ENCODE measurements at places on chromosomes 5 and 9.
A peak's percentile ranks its signal among the peaks of the same experiment; 100 is the strongest.

GRCh38 chr5:140319833-140320232, 16.9 kb upstream of the PFDN1 start:
- DNase-seq, result no peak

GRCh38 chr9:69122082-69122548, 52.0 kb upstream of the TJP2 start:
- peak; percentile 92 for DNase-seq

DNA sequence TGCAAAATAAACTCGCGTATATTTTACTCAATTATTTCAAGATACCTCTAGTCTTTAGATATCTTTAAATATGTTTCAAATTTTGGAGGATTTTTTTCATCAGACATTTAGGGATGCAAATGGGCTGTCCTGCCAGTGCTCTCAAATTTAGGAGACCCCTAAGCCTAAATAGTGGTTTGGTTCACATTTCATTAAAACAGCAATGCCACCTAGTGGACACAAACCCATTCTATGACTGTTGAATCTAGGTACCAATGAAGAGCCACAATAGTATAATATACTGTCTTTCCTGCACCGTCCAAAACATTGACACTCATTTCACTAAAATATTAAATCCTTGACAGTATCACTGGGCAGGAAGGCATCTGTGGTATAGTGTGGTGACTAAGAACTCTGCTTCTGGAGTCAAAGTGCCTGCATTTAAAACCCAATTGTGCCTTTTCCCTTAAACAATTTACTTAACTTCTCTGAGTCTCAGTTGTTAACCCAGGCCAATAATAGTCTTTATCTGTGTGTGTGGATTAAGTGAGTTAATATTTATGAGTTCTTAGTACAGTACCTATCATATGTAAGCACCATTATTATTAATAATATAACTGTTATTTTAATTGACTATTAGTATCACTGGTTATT, 148.0 kb downstream of the RORB start:
- DNase-seq, result no peak

DNA sequence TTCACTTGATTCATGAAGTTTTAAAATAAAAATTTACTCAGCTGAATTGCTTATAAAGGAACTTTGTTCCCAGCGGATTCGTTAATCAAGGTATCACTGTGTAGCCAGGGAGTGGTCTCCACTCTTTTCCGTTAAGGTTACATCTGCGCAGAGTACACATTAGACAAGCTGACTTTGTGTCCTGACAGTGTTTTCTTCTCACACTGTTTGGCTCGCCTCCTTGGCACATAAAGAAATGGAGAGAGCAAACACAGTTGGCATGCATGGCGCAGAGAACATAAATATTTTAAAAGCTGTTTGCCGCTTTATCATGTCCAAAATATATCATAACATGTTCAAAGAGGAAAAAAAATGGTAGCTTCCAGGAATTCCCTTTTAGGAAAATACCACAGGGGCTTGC, 153.2 kb downstream of the EDIL3 start:
- no peak for DNase-seq

GRCh38 chr9:78248635-78249034, 12.8 kb downstream of the CEP78 start:
- no peak for DNase-seq

- DNase-seq, result no peak
Observed at GRCh38 chr9:113669522-113670115, 206.1 kb downstream of the RGS3 start.

DNA sequence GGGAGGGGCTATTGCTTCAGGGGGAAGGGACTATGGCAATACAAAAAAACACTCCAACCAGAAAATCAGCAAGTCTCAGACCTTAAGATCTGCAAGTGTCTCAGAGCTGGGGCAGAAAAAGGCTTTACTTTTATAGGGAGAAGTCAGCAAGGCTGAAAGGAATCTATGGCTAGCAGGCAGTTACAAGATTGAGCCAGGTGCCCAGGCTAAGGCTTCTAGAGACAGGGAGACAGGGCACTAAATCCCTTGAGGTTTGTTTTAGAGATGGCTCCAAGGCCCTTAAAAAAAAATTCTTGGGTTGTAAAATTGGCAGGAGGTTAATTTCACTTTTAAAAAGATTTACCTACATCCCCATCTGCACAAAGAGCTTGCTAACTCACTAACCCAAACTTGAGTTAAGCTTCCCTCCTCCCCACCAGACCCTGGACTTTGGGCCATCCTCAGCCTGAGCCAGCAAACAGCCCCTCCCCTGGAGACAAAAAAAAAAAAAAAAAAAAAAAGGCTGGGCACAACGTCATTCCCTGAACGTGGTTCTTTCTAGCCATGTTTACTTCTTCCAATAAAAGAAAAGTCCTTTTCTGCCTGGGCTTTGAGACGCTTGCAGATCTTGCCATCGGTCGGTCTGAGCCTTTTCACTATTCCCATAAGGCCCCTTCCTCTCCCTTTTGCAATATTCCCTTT, 17.9 kb downstream of the NIPAL4 start:
- DNase-seq, result no peak

GRCh38 chr9:130981002-130981755, 27.8 kb upstream of the LAMC3 start:
- DNase-seq, result no peak

GRCh38 chr5:218457-219291, 554 bp downstream of the SDHA start:
- DNase-seq, result peak; percentile 83

- DNase-seq, result no peak
Observed at GRCh38 chr5:78613151-78613533, 35.4 kb downstream of the LHFPL2 start.

Measured in osteocyte (in vitro differentiated cells).